Choroid plexus epithelial cell (primary cell): ENCODE measurements at places on chromosomes 5 and 9.
A peak's percentile ranks its signal among the peaks of the same experiment; 100 is the strongest.

- DNase-seq = peak; percentile 64
Measured at GRCh38 chr5:145473042-145473642, 362.0 kb downstream of the PRELID2 start.

DNA sequence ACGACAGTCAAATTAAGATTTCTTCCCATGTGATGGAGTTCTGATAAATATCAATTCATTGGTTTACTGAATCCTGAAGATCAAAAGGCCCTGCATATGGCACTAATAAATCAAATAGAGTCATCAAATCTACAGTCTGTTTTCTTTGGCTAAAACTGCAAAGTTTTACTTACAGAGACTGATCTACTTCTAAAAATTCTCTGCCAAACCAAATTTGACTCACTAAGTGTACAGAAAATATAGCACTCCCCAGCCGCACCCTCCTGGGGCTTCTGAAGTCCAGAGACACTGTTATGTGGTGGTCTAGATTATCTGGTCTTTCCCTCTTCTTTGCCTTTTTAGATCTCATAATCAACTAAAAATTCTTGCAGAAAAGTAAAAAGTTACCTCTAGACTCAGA lies 237.7 kb downstream of the MLLT3 start:
- no peak for DNase-seq

DNA sequence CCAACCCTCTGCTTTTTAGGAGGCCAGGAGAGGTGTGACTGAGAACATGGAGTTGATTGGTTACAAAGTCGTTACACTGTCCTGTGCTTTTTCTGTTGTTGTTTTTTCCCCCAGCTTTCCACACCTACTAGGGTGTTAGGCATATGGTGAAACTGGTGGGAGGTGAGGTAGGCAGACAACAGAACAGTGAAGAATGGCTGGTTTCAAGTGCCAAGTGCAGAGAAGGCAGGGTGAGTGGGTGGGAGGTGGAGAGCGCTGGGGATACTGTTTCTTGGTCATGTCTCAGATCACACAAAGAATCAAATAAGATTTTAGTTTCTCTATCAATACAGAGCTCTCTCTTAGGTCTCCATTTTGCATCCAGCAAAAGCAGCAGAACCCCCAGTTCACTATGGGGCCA lies 2.2 kb upstream of the SPTAN1 start:
- DNase-seq = no peak

DNA sequence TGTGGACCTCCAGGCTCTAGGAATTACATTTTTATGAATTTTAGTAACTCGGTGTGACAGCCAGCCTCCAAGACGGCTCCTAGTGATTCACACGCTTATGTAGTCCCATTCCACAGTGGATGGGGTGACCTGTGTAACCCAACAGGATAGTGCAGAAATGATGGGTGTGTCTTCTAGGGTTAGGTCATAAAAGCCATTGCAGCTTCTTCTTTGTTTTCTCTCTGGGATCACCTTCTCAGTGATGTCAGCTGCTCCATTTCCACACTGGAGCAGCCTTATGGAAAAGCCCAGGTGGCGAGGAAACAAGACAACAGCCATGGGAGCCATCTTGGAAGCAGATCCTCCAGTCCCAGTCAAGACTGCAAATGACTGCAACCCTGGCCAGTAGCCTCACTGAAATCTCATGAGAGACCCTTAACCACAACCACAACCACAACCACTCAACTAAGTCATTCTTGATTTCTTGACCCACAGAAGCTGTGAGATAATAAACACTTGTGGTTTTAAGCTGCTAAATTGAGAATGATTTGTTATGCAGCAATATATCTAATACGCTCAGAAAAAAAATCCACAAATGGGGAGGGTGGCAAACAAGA lies 5.1 kb upstream of the GNPDA1 start:
- peak; percentile 80 for DNase-seq

- peak; percentile 12 for DNase-seq
Measured at GRCh38 chr9:84140535-84141101, 160.0 kb downstream of the RMI1 start.

- no peak for DNase-seq
Measured at GRCh38 chr9:126925876-126926275, 11.3 kb downstream of the RALGPS1 start.

DNA sequence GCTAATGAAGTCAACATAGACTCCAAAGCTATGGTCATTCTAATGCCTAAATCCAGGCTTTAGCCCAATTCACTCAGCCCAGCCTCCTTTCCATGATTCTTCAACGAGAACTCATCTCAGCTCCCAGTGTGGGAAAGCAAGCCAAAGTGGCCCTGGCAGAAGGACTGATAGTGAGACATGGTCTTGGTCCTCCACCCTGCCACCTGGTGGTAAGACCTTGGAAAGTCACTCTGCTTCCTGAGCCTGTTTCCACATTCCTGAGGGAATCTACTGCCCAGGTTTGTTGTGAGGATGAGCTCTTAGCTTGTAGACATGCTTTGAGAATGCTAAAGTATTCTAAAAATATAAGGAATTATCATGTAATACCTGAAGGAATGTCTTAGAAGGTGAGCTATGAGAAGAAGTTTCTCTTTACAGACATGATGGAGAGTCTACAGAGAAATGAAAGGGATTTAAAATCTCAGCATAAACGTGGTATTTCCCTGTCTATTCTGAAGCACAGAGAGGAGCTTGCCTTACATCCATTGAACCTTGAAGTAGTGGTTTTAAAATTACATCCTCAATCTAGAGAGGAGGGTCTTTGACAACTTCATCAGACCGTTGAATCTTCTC lies 173.5 kb downstream of the TRIM32 start:
- peak; percentile 82 for DNase-seq

DNA sequence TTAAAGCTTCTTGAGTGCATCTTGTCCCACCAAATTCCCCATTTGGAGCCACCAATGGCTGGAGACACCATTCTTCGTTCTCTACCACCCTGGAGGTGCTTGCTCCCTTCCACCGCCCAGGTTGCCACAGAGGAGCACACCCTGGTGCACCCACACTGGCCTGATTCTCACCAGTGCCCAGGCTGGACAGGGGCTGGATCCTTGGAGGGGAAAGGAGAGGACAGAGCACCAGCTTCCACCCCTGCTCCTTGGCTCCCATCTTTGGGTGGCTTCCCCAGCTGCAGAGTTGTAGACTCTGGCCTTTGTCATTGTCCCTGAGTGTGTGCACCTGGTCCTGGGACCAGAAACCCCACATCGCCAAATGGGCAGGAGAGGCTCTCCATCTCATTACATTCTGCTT lies 21.9 kb upstream of the CTSV start:
- DNase-seq = no peak

DNA sequence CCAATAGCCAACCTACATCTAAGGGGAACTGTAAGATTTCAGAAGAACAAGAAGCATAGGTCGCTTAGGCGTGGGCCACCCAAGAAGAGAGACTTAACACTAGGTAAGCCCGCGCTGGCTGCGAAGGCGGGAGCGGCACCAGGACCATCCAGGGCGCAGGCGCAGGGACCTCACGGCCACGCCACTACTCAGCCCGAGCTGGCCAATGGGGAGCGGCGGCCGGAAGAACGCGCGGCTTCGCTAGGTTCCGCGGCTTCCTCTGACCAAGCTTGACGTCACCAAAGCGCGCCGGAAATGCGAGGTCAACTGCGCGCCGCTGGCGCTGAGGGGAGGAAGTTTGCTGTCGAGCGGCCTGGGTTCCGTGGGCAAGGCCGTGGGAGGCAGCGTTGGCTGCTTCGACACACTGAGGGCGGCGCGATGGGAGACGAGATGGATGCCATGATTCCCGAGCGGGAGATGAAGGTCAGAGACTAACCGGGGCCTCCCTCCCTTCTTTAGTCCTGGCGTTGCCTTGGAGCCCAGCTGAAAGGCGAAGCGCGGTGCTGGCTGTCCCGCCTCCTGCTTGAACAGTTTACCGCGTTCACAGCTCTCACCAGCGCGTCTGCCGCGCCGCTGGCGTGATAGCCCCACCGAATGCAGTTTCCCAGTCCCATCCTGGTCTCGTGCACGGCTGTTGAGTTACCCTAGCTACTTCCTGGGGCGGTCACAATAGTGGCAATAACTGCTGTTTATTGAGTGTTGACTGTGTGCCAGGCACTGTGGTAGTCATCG lies at the start of gene NUP214:
NUP214 (plus strand) TSS at position 299 of the 771 bp plus-strand sequence; CDS start at position 418, 119 bp downstream.
- DNase-seq = peak; percentile 98

- no peak for DNase-seq
Measured at GRCh38 chr5:42813533-42813932, 1.8 kb upstream of the SELENOP start.

DNA sequence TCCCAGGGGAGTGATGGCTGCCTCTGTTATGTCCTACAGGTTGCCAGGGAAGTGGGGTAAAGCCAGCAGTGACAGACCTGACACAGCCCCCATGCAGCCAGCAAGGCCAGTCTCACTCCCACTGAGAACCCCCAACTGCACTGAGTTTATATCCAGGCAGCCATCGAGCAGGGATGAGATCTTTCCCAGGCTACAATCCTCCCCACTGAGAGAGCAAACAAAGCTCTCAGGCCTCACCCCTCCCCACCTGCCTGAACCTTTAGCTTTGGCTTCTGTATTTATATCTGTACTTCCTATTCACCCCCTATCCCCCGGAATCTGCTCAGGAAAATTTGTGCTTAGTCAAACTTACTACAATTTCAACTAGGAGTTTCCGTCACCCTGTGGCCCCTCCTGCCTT lies 284.1 kb downstream of the FAM170A start:
- DNase-seq = no peak

GRCh38 chr5:124642151-124642550 lies 104.3 kb downstream of the ZNF608 start:
- no peak for DNase-seq
